BJ (cell line): ENCODE measurements at places on chromosomes 3 and 15.
A peak's percentile ranks its signal among the peaks of the same experiment; 100 is the strongest.

DNA sequence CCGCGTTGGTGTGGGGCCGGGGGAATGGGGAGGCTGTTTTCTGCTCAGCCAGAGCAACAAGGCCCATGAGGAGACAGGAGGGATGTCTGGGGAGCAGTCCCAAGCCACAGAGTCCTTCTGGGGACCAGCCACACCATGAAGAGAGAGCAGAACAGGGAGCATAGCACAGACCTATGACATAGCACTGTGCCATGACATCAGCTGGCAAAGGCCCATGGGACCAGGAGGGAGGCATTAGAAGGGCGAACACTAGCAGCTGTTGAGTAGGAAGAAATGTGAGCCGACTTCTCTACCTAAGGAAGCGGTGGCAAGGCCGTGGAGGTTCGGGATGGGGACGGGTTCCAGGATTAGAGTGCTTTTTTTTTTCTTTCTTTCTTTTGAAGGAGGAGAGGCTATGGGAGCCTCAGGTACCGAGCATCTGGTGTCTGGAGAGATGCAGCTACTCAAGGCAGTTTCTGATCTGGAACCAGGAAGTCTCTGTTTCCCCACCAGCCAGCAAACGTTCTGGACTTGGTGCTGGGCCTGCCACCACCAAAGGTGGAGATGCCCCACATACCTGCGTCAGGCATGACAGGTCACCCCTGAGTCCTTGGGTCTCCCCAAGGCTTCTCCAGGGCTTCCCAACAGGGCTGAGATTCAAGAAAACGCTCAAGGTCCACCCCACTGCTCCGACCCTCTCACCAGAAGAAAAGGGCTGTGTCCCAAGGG lies 77.3 kb upstream of the CGNL1 start:
- DNase-seq: no peak

- no peak for DNase-seq
Observed at GRCh38 chr3:184642631-184643285, 69.1 kb downstream of the MAGEF1 start.

- DNase-seq: no peak
Observed at GRCh38 chr3:52220380-52221026, 4.9 kb downstream of the TLR9 start.

DNA sequence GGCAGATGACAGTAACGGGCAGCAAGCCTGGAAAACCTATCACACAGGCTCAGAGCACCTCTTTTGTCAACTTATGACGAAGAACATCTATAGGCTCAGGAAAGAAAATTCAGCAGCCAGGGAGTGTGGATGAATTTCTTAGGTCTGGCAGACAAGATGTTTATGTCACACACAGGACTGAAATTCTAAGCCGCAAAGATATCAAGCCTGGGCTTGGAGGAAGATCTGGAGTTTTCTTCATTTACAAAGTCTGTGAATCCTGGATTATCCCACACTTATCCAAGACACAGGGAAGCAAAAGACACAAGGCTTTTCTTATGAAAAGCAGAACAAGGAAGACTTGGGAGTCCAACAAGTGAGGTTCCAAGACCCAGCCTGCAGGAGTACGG lies 23.4 kb upstream of the CHCHD6 start:
- DNase-seq: no peak

DNA sequence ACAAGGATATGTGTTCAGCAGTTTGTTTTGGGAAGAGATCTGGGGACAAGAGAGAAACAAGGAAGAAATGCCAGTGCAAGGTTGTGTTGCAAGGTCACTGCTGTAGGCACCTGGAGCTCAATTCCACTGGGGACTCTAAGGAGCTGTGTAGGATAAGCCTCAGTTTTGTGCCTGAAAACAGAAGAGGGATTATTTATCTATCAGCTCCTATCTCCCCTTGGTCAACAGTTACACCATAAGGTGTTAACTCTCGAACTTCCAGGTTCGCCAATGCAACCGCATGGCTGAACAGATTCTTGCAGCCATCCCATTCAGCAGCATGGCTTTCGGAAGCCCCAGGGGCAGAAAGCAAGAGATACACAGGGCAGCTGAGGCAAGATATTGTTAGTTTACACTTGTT lies 41.6 kb upstream of the CNOT10 start:
- DNase-seq: no peak

DNA sequence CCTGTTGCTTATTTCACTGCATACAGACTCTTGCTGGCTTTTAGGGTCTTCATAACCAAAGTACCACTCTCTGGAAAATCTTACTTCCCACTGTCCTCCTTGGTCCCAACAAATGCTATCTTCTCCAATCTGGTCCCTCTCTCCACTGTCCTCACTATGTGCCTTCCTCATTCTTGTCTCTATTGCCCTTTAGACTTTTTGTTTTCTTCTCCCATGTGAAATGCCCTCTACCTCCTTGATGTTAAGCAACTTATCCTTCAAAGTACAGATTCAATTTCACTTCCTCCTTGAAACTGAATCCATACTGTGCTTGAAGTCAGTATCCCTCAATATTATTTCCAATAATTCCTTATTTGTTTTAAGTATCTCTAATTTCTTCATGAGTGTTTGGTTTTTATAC lies 60.8 kb downstream of the CGGBP1 start:
- DNase-seq: no peak

- peak; percentile 58 for DNase-seq
Observed at GRCh38 chr3:143901105-143901504, 52.8 kb upstream of the SLC9A9 start.

DNA sequence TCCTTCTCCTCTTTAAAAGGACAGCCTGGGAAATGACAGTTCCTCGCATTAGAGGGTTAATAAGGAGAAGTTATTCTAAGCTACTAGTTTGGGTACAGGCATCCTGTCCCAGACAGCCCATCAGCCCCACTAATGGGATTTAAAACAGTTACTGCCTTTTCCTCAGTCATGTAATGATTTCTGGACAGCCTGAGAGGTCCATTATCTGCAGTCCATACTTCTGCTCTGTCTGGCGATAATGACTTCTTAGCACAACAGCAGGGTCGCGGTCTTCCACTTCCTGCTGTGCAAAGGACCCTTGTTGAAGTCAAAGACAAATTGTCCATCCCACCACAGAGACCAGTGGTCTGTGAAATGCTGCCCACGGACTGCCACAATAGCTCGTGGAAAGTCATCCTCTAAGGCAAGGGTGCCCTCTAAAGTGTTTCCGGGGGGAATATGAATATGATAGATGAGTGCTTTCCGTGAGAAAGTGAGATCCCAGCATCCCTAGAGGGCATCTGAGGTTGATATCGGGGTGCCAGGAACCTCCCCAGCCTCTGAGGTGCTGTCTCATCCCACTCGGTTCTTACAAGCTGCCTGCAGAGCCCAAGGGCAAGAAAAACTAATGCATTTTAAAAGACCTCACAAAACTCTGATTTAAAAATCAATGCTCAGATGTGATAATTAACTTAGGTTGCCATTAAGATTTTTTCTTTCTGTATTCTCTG lies 100.7 kb downstream of the SHOX2 start:
- DNase-seq: no peak

DNA sequence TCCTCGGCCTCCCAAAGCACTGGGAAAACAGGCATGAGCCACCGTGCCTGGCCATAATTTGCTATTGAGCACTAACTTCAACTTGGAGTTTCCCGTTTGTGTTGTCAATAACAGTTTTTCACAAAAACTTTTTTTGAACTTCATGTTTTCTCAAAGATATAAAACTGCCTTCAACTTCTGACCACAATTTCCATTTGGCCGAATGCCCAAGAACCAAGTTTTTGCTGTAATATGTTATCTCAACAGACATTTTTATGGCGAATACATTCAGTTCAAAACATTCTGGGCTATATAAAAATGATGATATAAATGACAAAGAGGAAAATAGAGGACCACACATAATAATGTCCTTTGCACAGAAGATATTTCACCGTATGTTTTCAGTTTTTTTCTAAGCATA lies 56.4 kb downstream of the NEDD4 start:
- DNase-seq: no peak

GRCh38 chr15:101579631-101580163 lies 72.5 kb downstream of the TM2D3 start:
- DNase-seq: no peak

DNA sequence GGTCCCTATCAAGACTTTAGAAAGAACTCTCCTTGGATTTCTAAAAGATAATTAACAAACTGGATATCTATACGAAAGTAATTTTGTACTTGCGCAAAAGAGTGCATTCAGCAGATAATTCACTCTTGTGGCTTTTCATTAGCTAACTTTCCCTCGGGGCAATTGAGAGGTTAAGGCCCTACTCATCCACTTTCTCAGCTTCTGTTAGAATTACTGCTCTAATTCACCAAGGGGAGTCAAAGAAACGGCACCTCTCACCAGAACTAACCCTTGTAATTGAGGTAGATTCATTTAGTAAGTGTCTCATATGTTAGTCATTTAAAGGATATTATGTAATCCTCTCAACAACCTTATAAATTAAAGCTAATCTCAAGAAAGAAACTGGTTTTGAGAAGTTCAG lies 22.5 kb upstream of the MB21D2 start:
- DNase-seq: no peak

GRCh38 chr3:186360779-186361178 lies 1.3 kb downstream of the DGKG start:
- DNase-seq: no peak

- no peak for DNase-seq
Observed at GRCh38 chr15:30650012-30650929, 24.3 kb downstream of the ARHGAP11B start.

- DNase-seq: no peak
Observed at GRCh38 chr15:85616549-85617110, 178.1 kb downstream of the KLHL25 start.

- DNase-seq: no peak
Observed at GRCh38 chr3:46959161-46959511, 17.4 kb downstream of the CCDC12 start.
